ENCODE measurements at places on chromosomes 1 and 21.

DNA sequence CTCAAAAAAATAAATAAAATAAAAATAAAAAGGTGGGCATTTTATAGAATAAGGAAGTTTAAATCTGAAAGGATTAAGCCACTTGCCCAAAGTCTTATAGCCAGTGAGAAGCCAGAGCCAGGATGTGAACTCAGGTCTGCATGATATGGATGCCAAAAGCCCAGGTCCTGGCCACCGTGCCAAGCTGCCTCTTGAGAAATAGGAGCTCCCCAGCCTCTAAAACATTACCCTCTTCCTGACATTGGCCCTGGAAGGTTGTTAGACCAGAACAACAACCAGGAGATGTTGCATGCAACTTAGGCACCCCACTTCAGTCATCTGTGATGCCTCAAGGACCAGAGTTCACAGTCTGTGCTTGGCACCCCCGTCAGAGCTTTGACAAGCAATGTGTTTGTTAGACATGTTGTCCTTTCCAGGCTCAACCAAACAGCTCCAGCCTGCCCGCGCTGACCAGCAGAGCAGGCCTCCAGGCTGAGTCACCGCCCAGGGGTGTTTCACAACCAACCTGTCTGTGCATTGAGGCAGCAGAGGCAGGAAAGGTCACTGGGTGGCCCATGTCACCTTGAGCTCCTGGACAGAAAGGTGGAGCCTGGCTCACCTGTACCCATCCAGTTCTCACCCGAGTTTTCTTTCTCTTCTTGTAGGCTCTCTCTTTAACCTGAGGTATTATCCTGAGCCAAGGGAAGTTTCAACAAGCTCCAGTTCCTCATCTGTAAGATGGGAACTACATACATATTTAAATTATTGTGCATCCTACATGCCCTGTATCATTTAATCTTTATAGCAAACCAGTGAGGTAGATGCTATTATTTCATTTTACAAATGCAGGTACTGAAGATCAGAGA is 14.9 kb upstream of the MED18 start:
- no peak for DNase-seq

DNA sequence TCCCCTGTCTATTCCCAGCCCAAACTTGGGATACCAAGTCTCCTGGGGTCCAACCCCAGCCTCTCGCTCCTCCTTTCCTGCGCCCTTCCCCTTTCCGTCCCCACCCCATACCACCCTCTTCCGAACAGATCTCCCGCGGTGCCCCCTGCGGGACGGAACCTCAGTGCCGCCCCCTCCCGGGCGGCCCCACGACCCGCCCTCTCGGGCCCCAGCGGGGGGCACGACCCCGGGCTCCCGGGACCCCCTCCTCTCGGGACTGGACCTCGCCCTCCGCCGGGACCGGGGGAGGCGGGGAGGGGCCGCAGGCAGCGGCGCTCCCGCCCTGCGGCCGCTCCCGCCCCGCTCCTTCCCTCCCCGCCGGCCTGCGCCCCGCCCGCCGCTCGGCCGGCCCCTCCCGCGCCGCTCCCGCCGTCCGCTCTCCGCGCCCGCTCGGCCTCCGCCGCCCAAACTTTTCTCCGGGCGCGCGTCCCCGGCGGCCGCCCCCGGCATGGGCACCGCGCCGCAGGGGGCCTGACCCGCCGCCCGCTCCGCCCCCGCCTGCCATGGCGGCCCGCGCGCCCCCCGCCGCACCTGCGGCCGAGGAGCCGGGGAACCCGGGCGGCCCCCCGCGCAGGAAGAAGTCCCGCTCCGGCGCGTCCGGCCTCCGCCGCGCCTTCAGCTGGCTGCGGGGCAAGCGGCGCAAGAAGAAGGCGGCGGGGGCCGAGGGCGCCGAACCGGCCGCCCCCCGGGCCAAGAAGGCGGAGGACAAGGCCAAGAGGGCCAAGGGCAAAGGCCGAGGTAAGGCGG is 39.0 kb upstream of the SYNC start:
- peak; percentile 41 for DNase-seq

- no peak for DNase-seq
These were observed 15.5 kb downstream of the LYPLAL1 start for GRCh38 chr1:219189021-219189824.

GRCh38 chr21:45575304-45575992 is 33.2 kb upstream of the SLC19A1 start:
- peak; percentile 21 for DNase-seq

DNA sequence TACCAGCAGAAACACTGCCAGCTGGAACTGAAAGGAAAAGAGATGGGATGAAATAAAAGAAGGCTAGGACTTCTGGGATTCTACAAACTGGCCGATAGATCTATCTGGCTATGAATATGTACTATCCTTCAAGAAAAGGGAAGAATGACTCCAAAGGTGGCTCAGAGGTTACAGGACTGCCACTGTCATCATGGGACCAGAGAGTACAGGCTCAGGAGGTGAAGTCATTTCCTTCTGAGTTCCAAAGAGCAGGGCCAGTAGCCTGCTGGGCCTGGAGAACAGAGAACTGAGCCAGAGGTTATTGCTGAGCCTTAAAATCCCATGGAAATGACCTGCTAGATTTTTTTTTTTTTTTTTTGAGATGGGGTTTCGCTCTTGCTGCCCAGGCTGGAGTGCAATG is 27.6 kb downstream of the ZNF496 start:
- DNase-seq: no peak

GRCh38 chr1:230031131-230031530 is 35.9 kb upstream of the GALNT2 start:
- no peak for DNase-seq

DNA sequence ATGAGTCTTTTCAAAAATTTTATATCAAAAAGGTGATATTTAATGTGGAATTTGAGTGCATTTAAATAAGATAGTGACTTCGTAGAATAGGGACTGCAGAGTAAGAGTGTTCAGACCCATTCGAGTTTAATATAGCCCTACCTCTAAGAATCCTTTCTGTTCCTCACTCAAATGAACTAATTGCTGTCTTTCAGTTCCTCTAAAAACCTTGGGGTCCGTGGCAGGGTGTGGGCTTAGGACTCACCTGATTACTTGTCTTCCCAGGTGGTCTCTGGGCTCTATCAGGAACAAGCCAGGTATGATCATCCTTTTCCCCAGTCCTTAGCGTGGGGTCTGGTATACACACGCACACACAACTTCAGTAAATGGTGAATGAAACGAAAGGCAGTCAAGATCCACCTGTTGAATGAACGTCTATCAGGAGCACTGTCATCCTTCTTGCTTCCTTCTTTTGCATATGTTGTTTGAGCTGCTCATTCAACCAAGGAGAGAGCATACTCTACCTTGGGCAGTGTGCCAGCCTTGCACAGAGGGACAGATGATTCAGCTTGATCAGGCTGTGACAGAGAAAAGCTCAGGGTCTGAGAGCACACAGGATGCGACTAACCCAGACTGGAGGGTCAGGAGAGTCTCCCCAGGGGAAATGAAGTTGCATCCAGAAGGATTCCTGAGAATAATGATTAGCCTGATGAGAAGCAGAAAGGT is 1.2 kb upstream of the RNF11 start:
- DNase-seq: no peak

GRCh38 chr21:37780991-37781983 is 135.0 kb downstream of the KCNJ6 start:
- no peak for DNase-seq

- DNase-seq: no peak
These were observed 307.0 kb upstream of the PROX1 start for GRCh38 chr1:213680677-213681325.

- no peak for DNase-seq
These were observed 1.9 kb upstream of the YRDC start for GRCh38 chr1:37809942-37810341.

- DNase-seq: no peak
These were observed 62.1 kb upstream of the S1PR1 start for GRCh38 chr1:101174722-101175121.

DNA sequence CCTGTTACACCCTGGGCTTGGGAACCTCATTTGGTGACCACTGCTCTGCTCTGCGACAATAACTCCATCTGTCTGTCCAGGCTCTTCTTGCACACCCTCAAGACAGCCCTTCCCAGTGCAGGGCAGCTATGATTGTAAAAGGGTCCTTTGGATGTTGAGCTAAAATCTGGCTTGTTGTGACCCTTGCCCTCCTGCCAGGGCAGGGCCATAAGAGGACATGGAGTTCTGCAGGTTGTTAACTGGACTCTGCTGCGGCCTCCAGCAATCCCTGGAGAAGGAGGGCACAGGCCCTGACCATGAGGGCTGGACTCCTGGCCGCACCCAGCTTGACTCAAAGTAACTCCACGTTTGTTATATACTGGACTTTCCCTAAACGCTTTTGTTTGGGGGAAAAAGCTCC is 41.2 kb downstream of the DHCR24 start:
- no peak for DNase-seq

- DNase-seq: no peak
These were observed 12.8 kb downstream of the TMCC2 start for GRCh38 chr1:205240569-205240968.

DNA sequence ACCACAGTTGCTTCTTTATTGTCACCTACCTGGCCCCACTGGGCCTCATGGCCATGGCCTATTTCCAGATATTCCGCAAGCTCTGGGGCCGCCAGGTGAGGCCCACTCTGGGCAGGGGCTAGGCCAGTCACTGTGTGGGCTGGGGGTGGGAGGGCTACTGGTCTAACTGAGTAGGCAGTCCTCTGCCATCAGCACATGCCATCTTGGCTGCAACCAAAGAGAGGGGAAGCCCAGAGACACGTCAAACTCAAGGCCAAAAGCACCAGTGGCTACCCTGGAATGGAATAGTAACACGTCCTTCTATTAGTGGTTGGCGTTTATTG is 4.0 kb downstream of the HCRTR1 start:
- DNase-seq: no peak

- peak; percentile 34 for DNase-seq
These were observed 462 bp upstream of the TLCD4 start for GRCh38 chr1:95116580-95117206.

GRCh38 chr1:2166254-2166653 is 28.3 kb downstream of the FAAP20 start:
- DNase-seq: no peak

DNA sequence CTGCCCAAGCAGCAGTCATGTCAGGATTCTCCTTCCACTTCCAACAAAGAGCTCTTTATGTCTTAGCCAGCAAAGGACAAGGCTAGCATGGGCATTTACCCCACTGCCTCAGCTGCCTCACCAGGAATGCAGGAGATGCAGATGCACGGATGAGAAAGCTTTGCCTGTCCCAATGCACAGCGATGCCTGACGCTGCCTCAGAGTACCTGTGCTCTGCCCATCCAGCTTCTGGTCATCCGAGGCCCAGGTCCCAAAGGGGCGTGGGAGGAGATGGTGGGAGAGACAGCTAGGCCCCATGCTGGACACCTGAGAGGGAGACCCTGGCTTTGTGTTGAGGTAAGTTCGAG is 59.0 kb downstream of the IRF2BP2 start:
- no peak for DNase-seq
